ENCODE measurements at places on chromosomes 5 and 9.

DNA sequence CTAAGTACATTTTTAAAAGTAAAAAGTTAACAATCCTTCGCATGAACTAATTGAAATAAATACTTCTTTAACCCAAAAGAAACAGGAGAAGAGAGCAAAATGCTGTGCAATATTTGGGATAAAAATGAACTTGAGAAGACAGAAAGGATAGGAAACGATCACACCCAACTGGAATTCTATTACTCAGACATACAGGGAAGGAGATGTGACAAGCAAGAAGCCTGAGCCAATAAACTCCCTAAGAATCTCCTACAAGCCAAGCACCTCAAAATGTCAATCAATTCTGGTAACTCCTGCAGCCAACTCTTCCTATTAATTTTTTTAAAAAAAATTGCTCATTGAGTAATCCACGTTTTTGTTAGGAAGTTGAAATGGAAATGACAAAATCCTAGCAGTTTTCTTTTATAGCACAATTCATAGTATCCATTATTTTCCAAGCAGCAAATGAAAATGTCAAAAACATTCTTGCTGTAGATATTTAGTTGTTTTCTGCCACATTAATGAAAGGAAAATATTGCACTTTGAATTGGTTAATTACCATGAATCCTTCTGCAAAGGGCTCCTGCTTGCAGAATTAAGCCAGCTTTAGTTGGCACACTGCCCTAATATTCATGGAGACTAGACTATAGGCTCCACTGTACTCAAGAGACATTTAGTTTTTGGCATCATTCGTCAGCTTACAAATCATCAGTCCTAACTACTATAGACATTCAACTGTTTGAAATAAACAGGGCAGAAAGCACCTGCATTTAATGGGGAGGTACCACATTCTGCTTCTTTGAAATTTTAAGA is 89.0 kb downstream of the RFX3 start:
- DNase-seq = peak; percentile 77

- DNase-seq = no peak
Measured at GRCh38 chr5:59693492-59694309, 199.8 kb downstream of the PDE4D start.

GRCh38 chr9:124137009-124137943 is 120.5 kb upstream of the NEK6 start:
- DNase-seq = no peak

GRCh38 chr9:136103651-136104487 is 8.8 kb upstream of the NACC2 start:
- no peak for DNase-seq

DNA sequence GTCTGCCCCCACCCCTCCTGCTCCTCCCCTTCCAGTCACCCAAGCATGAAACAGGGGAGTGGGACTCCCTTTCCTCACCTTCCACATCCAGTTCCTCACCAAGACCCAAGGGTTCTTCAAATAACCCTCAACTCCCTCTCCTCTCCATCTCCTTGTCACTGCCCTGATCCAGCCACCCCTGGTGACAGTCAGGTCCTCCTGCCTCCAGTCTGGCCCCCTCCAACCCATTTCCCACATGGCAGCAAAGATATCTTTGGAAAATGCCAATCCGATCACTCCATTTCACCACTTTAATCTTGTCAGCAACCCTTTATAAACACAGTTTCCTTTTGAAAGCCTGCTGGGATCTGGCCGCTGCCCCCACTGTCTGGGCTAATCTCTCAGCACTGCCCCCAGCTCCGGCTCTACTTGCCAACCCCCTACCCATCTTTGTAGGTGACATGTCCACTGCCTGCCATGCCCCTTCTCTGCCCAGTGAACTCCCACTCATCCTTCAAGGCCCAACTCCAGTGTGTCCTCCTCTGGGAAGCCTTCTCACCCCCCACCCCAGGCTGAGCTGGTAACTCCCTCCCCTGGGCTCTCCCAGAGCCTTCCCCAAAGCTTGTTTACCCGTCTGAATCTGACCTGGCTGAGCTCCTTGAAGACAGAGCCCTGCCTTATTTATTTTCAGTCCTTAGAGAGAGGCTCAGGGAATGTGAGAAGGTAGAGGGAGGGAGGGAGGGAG is 781 bp upstream of the MYOZ3 start:
- DNase-seq = no peak

- no peak for DNase-seq
Measured at GRCh38 chr9:36158917-36159316, 10.3 kb upstream of the CCIN start.

- no peak for DNase-seq
Measured at GRCh38 chr9:112437406-112437805, 49.2 kb upstream of the KIAA1958 start.

- peak; percentile 47 for DNase-seq
Measured at GRCh38 chr9:37963936-37964739, 60.2 kb upstream of the SLC25A51 start.

DNA sequence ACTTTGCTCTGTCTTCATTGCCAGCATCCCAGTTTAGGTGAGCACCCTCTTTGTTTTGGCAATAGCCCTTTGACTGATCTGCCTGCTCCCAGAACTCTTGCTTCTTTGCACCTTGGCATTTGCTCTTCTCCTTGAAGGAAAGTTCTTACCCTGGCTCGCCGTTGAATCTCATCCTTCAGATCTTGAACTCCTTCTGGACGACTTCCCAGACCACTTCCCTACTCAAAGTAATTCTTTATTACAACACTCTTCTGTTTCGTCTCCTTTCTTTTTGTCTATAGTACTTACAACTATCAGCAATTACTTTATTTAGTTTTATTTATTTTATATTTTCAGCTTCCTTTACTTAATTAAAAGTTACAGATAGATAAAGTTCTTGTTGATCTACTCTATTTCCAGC is 1510.1 kb downstream of the MAT2B start:
- no peak for DNase-seq

DNA sequence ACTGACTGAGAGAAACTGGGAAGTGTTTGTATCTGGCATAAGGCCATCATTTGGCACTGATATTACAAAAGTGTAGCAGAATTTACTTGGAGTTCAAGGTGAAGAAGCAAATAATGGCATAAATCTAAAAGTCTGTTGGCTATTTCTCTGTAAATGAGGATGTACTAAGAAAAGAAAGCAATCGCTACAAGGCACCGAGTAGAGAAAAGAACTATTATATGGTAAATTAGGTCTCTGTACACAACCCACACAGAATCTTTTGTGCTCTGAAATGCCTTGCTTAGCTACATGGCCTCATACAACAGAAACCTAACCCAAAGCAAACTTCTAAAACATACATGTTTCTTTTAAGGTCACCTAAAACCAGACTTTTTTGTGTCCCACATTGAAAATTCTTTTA is 290.1 kb upstream of the WWC1 start:
- no peak for DNase-seq

DNA sequence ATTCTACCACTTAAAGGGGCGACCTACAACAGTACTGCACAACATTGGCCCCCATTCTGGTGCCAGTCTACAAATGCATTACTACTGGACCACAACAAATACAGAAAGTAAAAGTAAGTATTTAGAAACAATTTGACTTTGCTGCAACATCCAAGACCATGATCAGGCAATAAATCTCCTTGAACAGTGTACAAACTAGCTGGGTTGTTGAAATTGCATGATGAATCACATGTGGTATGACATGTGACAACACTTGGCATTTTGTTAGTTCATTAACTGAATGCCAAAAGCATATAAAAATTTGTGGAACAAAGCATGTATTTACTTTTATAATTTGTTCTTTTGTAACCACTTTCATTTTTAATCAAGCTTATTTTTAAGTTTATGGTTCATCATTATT is 270.5 kb downstream of the NFIB start:
- no peak for DNase-seq

DNA sequence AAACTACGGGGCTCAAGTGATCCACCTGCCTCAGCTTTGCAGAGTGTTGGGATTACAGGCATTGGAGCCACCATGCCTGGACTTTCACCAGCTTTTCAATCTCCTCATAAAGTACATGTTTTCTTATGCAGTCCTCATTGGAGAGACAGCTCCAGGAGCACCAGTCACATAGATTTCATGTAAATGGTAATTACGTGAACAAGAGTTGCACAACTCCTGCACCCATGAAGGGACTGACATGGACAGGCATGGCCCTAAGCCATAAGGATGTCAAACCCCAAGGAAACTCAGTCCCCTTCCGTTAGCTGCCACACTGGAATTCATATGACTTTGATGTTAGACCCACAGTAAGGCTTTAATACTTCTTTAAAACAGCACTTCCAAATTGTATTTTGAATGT is 7.6 kb upstream of the ADGRV1 start:
- DNase-seq = no peak

- peak; percentile 87 for DNase-seq
Measured at GRCh38 chr5:143657647-143658285, 154.2 kb upstream of the HMHB1 start.

DNA sequence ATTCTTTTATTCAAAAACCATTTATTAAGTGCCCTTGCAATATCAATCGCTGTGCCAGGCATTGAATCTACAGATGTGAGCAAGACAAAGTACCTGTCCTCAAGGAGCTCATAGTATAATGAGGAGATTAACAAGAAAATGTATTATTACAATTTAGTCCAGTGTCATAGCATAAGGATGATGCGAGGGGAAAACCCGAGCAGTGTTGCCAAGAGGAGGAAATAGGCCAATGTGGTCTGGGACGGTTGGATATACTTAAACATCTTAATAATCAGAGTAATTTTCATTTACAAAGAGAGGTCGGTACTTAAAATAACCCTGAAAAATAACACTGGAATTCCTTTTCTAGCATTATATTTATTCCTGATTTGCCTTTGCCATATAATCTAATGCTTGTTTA is 18.5 kb downstream of the CD274 start:
- DNase-seq = no peak

DNA sequence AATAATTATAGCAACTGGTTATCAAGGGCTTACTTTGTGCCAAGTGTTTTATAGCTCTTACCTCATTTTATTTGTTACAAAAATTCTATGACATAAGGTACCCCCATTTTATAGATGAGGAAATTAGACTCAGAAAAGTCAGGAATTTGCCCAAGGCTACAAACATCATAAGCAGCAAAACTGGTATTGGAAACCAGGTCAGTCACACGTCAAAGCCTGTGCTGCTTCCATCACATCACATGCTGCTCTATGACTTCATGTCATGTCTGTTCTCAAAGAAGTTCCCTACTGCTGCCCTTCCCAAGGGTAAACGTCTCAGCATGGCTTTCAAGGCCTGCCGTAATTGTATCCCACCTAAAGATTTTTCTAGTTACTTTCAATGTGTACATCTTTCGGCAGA is 6.9 kb upstream of the KIF2A start:
- no peak for DNase-seq

- DNase-seq = no peak
Measured at GRCh38 chr5:103450333-103451061, 112.1 kb downstream of the NUDT12 start.

GRCh38 chr9:126784401-126784800 is 20.4 kb upstream of the ZBTB43 start:
- no peak for DNase-seq

DNA sequence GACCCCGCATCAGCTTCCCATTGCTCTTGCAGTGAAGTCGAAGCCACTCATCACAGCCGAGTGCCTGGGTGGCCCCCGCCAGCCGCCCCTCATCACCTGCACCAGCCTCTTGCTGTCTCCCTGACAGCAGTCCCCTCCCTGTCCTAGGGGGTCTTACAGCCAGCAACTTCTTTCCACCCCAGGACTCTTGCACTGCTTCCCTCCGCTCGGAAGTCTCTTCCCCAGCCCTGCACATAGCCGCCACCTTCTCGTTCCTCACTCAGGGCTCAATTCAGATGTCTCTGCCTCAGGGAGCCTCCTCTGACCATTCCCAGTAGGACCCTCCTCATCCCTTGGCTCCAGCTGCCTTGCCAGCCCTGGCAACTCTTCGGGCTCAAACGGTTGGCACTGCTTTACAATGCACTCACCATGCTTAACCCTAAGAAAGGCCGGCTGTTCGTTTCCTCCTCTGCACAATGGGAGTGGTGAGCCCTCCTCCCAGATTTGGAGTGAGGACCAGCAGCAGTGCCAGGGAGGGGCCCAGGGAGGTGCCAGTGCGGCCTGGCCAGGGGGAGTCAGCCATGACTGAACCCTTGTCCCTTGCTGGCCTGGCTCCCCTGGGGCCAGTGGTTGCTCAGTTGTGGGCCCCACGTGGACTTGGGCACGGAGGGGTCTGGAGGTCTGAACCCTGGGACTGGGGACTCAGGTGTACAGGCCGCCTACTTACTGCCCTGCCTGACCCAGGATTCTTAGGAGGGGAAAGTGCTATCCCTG is 6.1 kb downstream of the TCF7 start:
- no peak for DNase-seq

- DNase-seq = no peak
Measured at GRCh38 chr9:129669141-129669718, 3.8 kb downstream of the PRRX2 start.

DNA sequence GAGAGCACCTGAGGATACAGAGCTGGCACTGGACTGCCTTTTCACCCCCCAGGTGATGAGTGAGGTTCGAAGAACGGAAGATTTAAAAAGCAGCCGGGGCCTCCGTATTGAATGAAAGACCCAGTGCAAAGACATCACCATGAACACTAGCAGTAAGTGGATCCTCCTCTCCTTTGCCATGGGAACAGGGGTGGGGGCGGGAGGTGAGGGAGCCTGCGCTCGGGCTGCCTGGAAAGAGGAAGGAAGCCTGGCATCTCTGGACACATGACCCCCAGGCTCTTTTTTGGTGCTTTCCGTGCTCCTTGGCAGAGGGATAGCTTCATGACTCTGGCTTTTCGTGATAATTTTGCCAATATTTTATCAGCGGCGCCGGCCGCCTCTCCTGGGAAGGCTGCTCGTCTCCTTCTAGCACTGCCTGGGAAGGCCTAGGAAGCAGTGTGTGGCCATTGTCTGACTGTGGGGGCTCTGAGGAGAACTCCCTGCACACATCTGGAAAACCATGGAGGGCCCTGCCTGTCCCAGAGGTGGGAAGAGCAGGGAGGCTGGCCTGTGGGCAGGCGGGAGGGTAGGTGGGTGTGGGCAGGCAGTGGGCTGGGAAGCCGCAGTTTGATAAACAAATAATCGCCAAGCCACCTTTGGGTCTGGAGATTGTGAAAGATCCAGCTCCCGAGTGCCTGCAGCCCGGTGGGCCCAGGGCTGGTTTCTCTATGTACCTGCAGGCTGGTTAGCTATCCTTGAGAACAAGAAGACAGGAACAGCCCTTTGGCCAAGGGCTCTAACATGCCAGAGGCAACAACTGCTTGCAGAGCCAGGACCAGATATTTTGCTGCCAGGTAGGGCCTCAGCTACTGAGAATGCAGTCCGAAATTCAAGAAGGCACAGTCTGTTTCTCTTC is 911 bp downstream of the ABLIM3 start:
- DNase-seq = no peak

GRCh38 chr9:31394015-31394473 is 990.4 kb upstream of the ACO1 start:
- DNase-seq = peak; percentile 14

All from NCI-H1092 (cell line).